ENCODE measurements at places on chromosomes 12 and 14. TPM values are rescaled to one million over a fixed set of nuclear protein-coding genes. Genes with fewer than 3 reads are reported as not detected.

DNA sequence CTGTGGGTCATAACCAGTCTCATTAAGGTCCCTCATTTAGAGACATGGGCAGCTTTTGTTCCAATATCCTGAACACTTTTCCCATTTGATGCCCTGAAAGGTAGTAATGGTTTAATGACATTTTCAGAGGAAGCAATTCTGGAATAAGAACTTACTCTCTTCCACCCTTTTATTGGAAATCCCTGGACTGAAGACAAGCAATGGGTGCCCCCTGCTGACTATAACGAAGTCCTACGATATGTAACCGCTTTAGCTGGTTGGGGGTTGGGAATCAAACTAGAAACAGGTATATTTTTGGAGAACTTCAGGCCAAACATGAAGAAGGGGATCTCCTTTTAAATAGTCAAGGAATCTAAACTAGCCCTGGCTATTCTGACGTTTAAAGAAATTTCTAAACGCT, 20.5 kb downstream of the SARNP start:
- no peak overlapping the region for H3K4me3 ChIP-seq
- no peaks in the 10 kb centered on the region for H3K36me3 ChIP-seq
- no peak overlapping the region for H3K27ac ChIP-seq
- H3K27me3 ChIP-seq: no peaks in the 10 kb centered on the region
- DNase-seq: no peak

GRCh38 chr12:34597548-34598351, 575.5 kb downstream of the ALG10 start:
- H3K36me3 ChIP-seq: no peaks in the 10 kb centered on the region
- no peaks in the 10 kb centered on the region for H3K4me1 ChIP-seq
- no peak overlapping the region for H3K27ac ChIP-seq
- H3K4me3 ChIP-seq: no peak overlapping the region

DNA sequence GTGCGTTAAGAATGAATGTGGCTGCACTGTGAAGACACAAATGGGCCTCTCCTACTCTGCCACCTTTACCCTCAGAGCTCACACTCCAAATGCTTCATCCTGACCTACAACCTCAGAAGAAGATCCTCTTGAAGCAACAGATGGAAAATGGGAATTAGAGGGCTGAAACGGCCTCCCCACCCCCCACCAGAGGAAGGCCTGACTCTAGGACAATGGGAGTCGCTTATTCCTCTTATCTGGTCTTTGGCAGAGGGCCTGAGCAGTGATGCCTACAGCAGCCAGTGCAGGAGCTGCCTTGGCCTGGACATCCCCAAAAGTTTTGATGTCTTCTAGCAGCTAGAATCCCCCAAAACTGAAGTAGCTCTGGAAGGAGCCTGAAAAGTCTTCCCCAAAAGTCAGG, 29.2 kb downstream of the BTBD7 start:
- no peak overlapping the region for H3K27ac ChIP-seq
- peaks cover 34% of the 10 kb centered on the region for H3K4me1 ChIP-seq
- no peaks in the 10 kb centered on the region for H3K36me3 ChIP-seq
- no peaks in the 10 kb centered on the region for H3K27me3 ChIP-seq

DNA sequence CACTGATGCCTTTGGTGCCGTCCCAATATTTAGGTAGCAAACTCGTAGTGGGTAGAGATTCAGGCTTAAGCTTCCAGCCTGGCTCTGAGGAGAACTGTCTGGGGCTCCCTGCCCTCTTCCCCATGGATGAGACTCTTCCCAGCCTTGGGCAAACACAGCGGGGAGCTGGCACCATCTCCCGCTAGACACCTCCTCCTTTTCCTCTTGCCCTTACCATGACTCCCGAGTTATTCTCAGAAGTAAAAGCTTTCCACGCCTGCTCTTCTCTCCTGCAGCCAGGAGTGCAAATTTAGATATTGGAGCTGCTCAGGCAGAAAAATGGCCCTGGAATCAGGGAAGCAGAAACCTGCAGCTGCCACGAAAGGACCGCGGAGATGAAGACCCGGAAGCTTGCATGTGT, 45.6 kb upstream of the RBM19 start:
- no peaks in the 10 kb centered on the region for H3K36me3 ChIP-seq
- H3K4me1 ChIP-seq: no peaks in the 10 kb centered on the region
- no peak overlapping the region for H3K4me3 ChIP-seq
- no peak overlapping the region for H3K27ac ChIP-seq

RNASE7 gene
- total RNA-seq: not detected

OXA1L gene
- 77.6 TPM for total RNA-seq
